ENCODE measurements at places on chromosomes 7 and 10.

DNA sequence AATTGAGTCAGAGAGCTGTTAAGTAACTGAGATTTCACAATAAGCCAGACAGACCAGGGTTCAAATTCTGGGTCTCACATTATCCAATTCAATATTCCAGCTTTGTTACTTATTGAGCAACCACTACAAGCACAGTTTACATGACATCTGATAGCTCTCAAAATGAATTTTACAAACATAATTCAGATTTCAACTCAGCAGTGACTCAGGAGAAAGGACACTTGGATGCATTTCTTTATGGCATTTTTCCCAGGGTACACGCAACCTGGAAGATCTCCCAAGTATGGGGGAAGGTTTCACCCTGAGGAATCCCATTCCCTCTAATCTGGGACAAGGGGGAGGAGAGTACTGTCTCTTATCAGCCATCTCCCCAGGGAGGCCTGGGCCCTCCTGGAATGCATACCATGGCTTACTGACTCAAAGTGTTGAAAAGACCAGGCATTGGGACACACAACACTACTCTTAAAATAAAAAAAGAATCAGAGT lies 102.4 kb downstream of the CFTR start:
- peak; percentile 0 for DNase-seq

DNA sequence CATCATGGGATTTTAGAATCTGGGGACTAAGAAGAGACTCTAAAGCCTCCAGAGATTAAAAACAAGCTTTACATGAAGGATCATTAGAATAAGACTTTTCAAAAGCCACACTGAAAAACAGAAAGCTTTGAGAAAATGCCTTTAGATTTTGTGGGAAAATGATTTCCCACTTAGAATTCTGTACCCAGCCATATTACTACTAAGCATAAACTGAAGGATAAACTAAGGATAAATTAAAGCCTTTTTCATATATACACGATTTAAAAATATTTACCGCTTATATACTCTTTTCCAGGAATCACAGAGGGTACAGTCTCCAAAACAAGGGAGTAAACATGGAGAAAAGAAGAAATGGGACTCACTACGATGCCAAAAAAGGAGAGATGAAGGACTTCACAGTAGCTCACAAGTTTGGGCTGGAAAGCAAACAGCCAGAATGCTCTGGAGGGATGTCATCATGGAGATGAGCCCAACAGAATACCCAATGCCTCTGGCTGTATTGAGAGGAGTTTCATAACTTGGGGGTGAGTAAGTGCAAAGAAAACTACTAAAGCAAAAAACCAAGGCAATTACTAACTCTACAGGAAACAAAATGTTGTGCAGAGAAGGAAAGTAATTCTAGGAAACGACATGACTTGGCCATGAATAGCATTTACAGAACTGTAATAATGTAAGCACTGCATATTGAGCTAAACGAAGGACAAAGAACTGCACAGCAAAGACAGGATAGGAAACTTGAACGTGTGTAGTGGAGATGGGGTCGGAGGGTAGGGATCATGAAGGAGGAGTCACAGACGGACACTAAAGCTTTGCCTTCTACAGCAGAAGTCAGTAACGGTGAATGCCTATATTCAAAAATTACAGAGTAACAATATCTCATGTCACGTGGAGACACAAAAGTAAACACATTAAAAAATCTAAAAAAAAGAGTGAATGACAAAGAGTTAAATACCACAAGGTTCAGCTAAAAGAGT lies 61.4 kb upstream of the ASAH2 start:
- DNase-seq, result peak; percentile 82

DNA sequence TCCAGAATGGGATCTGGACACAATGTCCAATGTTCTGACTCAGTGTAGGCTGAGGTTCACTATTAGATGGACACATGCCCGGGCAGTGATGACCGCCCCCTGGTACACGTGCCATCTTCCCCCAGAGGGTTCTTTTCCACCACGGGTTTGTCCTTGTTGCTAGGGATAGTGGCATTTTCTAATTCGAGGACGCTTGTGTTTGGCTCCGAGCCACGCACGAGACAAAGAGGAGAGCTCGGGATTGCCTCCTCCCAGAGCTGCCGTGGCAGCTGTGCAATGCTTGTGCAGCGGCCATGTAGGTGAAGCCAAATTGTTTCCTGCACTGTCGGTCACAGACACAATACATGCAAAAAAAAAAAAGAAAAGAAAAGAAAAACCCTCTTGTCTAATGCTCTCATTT lies 207.5 kb downstream of the PAXIP1 start:
- DNase-seq, result no peak

- no peak for DNase-seq
Measured at GRCh38 chr10:77139252-77140160, 498.1 kb downstream of the KCNMA1 start.

DNA sequence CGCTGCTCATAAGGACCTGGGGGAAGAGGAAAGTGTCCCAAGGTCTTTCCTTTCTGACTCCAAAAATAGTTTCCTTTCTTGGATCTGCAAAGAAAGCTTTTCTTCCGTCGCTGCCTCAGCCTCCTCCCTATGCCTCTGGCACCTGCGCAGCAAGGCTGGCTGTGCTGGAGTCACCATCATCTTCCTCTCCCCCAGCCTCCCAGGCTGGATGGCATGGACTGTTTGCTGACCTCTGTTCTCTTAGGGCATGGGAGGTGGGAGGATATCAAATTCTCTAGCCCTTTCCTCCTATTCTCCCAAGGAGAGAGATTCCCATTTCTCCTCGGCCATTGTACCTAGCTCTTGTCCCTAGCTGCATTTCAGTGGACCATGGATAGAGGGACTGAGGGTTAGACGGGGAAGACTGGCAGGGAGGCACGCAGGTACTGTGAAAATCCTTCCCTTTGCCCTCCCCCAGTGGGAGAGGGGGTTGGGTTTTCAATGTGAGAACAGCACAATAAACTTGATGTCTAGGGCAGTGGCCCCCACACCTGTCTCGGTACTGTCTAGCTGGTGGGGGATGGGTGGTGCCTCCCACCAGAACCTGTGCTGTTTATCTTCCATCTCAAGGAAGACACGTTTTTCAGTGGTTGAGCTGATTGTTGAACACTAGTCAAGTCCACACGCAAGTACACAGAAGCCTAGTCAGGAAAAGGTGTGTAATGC lies 2.6 kb downstream of the PPP1R35 start:
- DNase-seq, result no peak

DNA sequence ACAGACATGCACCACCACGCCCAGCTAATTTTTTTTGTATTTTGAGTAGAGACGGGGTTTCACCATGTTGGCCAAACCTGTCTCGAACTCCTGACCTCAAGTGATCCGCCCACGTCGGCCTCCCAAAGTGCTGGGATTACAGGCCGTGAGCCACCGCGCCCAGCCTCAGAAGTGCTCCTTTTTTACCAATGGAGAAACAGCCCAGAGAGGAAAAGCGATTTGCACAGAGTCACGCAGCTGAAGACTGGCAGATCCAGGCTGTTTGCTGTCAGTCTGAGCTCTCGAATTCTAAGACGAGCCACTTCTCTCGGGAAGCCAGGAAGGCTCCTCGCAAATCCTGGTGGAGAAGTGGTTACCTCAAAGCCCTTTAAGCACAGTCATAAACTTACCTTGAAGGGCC lies 57.4 kb upstream of the SDK1 start:
- no peak for DNase-seq

DNA sequence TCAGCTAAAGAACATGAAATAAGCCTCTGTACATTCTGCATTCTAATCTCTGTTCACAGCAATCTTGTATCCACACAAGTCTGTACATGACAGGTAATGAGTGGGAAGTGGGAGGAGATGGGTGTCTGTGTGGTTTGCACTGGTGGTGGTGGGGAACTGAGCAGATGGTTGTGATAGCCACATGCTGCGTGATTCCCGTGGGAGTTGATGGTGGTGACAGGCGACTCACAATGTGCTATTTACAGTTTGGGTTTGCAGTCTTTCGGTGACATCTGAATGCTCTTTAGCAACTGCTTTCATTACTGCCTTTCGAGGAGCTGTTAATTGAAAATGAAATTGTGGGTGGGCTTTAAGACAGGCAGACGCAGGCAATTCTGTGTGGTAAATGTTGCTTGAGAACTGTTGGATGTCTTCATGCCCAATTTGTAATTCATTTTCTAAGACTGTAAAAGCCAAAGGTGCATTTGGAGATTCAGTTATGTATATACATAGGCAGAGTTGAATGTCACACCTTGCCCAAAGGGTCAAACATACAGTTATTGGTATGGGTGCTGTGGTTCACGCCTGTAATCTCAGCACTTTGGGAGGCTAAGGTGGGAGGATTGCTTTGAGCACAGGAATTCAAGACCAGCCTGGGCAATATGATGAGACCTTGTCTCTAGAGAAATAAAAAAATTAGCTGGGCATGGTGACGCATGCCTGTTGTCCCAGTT lies 308.2 kb downstream of the AUTS2 start:
- no peak for DNase-seq

Data from foreskin fibroblast (primary cell).